ENCODE measurements at places on chromosomes 16 and 17.

GRCh38 chr17:73267648-73268537, 6.2 kb upstream of the CPSF4L start:
- DNase-seq = no peak

DNA sequence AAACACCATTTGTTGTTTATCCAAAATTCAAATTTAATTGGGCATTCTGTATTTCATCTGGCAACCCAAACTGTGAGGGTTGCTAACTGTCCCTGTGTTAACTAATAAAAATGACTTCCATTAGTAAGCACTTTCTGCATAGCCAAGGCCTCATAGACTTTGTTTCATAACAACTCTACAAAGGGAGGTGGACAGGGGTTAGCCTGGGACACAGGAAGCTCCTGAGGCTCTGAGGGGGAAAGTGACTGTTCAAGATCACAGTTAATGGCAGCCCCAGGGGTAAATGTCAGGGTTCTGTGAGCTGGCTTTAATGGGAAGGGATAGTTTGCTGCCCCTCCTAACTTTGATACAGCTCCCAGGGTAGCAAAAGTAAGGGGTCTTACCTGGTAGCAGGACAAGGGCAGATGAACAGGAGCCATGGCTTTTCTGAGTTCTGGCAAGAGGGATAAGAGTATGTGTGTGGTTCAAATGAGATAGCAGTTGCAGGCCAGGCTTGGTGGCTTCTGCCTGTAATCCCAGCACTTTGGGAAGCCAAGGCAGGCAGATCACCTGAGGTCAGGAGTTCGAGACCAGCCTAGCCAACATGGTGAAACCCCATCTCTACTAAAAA, 2.2 kb downstream of the HEATR9 start:
- no peak for DNase-seq

DNA sequence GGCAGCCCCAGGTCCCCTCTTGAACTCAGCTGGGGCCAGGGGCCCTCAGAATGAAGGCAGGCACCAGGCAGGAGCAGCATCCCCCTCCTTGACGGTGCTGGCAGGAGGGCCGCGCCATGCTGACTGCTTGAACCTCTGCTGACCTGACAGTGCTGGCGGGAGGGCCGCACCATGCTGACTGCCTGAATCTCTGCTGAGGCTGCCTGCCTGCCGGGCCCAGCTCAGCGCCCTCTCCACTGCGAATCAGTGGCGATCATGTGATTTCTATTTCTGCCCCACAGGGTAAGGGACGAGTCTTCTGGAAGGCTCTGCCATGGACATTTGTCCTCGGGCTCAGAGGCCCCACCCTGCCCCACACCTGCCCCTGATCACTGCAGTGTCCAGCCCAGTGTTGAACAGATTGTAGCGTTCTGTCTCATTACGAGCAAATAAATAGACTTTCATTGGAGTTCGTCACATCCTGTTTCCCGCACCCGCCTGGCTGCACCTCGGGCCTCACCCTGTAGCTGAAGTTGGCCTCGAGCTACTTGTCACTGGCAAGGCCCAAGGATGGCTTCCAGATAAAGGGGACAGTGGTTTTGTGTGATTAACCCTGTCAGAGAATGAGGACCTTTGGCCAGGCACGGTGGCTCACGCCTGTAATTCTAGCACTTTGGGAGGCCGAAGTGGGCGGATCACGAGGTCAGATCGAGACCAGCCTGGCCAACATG, 8.6 kb downstream of the C16orf90 start:
- no peak for DNase-seq

DNA sequence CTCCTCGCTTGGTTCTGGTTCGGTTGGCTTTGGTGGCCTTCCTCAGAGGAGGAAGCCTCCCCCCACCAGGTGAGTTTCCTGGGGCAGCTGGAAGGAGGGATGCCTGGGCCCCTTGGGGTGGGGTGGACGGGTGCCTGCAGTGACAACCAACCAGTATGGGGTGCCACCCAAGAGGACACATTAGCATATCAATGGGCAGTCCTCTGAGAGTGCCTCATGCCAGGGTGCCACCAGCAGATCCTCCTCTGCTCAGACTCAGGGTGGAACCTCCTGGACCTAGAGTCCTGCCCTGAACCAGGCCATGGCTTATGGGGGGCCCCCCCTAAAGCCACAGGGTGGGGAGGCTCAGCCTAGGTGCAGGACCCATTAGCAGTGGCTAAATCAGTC, 2.7 kb downstream of the PPP1R1B start:
- DNase-seq = no peak

GRCh38 chr16:23121024-23121423, 28.2 kb downstream of the USP31 start:
- DNase-seq = peak; percentile 10

DNA sequence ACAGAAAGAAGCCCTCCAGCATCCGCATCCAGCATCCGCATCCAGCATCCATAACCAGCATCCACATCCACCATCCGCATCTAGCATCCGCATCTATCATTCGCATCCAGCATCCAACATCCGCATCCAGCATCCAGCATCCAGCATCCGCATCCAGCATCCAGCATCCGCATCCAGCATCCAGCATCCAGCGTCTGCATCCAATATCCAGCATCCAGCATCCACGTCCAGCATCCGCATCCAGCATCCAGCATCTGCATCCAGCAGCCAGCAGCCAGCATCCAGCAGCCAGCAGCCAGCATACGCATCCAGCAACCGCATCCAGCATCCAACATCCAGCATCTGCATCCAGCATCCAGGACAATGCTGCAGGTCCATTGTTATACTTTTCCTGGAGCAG, 671.0 kb upstream of the C16orf82 start:
- DNase-seq = no peak

DNA sequence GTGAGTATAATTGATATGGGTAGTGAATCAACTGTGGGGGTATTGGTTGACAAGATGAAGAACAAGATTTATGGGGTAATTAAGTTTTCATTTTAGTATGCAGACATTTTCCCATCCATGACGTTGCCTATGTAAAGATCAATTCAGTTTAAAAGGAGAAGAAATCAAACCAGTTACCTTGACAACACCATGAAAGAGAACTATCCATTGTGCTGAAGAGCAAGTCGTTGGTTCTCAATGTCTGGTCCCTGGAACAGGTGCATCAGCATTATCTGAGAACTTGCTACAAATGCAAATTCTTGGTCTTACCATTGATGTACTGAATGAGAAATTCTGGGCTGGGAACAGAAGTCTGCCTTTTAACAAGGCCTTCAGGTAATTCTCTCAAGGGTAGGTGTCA, 801 bp upstream of the OR4D2 start:
- no peak for DNase-seq

DNA sequence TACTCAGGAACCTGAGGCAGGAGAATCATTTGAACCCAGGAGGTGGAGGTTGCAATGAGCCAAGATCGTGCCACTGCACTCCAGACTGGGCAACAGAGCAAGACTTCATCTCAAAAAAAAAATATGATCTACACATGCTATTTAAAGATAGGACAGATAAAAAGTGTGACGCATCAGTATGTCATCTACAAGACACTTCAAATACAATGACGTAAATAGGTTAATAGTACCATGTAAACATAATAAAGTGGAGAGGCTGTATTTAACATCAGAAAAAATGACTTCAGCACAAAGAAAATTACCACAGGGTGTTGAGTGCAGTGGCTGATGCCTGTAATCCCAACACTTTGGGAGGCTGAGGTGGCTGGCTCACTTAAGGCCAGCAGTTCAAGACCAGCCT, 20.2 kb downstream of the ZNF778 start:
- no peak for DNase-seq

DNA sequence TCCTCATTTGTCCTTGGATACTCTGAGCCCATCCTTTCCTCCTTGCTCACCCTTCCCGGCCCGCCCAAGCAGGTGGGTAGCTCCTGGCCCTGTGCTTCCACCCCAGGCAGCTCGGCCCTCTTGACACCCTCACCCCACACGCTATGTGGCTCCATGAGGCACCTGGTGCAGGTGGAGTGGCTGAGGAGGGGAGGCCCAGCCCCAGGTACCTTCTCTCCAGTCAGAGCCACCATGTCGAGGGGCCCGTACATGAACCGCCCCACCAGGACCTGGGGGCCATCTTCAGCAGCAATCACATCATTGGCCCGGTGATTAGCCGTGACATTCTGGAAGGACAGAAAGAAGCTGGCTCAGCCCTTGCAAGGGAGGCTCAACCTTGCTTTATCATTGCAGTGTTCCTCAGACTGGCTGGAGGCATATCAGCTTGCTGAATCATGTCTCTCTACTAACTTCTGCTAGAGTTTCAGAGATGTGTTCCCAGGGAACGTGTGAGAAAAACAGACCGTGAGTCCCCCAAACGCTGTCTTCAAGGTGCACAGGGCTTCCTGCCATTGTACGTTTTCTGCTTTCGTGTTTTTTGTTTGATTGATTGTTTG, 20.3 kb downstream of the PIMREG start:
- DNase-seq = no peak

DNA sequence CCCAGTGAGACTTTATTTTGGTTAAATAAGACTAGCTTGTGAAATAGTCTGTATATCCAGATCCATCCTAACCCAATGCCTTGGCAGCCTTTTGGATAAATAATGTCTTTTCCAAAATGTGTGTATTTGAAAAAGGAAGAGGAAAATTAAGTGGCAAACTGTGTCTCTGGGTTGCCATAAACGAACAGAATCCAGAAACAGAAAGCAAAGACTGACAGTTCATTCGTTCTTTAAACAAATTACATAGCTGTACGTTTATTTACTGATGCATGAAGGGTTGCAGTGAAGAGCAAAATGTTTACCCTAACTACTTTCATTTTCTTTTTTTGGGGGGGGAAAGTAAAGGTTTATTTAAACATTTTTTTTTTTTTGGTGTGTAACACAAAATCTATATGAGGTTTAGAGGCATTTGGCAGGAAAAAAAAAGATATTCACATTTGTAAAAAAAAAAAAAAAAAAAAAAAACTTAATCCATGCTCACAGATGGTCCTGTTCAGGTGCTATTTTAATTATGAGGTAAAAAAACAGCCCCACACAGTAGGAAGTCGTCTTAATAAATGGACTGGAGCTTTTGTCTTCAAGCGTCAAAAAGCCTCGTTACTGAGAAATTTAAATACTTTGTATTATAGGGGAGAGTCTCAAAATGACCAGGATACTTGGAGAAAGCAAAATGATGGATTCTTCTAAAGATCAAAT, 245.9 kb downstream of the FTO start:
- DNase-seq = no peak

- no peak for DNase-seq
Measured at GRCh38 chr17:42241871-42242270, 34.3 kb downstream of the STAT5B start.

DNA sequence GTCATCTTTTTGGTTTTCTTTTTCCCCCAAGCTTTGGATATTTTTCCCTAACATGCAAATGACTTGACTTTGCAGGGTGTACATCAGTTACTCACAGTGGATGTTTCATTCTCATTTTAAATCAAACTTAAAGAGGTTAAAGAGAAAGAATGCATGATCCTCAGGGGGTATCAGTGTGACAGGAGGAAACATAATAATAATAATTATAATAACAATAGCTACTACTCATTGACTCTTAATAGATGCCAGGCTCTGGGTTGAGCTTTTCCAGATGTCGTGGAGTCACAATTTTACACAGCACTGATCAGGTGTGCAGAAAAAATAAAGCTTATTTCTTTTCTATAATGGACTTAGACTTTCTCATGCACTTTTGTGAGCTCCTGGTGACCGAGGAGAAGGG, 157.2 kb upstream of the CACNG3 start:
- DNase-seq = no peak

DNA sequence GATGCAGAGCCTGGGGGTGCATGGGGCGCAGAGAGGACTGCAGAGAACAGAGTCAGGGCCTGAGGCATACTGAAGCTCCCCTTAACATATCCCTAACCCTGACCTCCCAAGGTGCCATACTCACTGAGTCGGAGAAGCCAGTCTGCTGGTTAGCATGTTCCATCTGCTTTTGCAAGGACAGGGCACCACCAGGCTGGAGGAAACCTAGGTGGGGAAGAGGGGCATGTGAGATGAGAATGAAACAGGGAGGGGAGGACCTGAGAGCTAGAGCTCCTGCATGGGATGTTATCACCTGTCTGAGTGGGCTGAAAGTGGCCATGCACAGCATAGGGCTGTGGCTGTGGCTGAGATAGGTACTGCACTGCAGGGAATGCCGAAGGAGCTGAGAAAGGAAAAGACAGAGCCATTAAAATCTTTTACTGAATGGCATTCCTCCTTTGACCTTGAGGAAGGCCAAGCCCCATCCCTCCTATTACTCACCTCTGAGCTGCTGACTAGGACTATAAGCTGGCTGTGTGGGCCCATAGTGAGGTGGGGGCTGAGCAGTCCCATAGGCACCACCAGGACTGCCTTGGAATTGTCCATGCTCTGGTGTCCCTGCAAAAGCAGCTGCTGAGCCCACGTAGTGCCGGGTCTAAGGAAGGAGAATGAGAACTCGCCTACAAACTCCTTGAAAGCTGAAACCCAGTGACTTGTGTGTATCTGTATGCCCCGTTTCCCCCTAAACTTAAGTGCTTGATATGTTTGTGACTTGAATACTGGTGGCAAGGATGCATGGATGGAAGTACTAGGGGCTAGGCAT, 1.9 kb downstream of the GPS2 start:
- no peak for DNase-seq

DNA sequence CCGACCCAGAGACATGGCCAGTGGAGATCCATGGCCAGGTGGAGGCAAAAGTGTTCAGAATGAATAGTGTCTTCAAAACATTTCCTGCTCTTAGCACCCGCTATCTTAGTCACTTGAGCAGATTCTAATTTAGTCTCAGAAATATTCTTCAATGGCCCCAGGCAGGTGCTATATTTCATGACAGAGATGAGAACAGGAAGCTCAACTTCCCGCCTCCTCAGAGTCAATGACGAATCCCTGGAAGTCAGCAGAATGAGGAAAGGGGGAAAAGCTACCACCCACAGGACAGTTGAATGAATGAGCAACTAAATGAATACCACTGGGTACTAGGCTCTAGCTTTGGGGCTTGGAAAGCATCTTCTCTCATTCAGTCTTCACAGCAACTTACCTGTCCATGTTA, 147.2 kb downstream of the ASIC2 start:
- DNase-seq = no peak

DNA sequence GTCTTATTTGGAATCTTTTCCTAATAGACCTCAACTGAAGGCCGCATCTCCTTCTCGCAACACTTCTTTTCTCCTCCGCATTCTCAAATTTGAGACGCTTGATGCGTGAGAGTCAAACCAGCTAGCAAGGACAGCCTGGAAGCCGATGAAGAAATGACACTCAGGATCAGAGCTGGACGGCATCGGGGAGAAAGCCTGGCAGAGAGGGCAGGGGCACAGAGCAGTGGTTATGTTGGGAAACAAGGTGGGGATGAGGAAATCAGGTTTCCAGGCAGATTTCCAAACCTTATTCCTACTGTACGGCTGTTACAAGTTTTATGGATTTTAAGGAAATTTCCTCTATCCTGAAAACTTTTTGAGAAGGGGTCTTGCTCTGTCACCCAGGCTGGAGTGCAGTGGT, 164.6 kb upstream of the RPH3AL start:
- no peak for DNase-seq

GRCh38 chr17:16258901-16259300, 41.9 kb downstream of the PIGL start:
- DNase-seq = no peak

- no peak for DNase-seq
Measured at GRCh38 chr17:31357091-31357490, 34.4 kb upstream of the RAB11FIP4 start.
